GM12864 (cell line): ENCODE measurements at places on chromosomes 5 and 9.

DNA sequence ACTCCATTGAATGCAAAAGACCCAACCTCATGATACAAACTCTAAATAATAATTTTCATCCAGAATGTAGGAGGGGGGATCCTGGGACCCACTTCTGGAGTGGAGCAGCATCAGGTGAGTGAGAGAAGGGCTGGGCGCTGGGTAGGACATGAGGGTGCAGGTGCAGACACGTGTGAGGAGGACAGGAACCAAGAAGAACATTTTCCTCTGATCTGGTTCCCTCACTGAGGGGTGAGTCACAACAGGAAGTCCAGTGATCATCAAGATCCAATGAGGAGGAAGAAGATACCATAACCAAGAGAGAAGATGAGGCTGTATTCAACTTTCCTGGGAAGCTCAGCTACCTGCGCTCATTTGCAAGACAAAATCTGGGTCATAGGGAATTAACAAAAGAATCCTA lies 57.4 kb downstream of the SFXN1 start:
- DNase-seq: no peak

- DNase-seq: no peak
These were observed 213.0 kb downstream of the SMARCA2 start for GRCh38 chr9:2228132-2228531.

DNA sequence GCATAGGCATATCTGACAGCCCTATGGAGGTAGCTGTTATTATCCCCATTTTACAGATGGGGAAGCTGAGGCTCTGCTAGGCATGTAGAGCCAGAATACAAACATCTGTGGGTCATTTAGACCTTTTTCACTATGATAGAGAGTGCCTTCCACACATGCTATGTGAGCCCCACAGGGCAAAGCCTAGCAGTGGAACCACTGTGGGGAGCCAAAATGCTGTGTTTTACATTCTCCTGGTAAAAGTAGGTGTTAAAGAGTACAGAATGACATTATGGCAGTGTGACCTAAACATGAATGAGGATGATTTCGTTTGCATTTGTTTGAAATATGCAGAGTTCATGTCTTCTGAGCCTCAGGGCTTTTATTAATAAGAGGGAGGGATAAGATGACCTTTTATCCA lies 265.2 kb downstream of the MAST4 start:
- no peak for DNase-seq

DNA sequence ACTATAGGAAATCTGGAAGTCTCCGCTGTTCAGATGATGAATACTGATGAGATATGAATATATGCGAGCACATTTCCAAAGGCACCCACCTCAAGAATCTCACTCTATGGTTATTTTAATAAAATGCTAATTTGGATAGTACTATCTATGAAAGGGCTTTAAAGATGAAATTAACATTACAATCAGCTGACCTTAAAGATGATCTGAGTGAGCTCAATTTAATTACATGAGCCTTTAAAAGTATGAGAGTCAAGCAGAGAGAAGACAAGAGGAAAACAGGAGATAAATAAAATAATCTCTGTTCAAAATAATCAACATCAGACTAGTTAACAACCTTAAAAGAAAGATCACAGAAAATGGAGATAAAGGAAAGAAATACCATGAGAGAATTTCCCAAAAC lies 474.1 kb upstream of the TUSC1 start:
- no peak for DNase-seq

- DNase-seq: no peak
These were observed 69.5 kb upstream of the OSMR start for GRCh38 chr5:38776149-38776896.

DNA sequence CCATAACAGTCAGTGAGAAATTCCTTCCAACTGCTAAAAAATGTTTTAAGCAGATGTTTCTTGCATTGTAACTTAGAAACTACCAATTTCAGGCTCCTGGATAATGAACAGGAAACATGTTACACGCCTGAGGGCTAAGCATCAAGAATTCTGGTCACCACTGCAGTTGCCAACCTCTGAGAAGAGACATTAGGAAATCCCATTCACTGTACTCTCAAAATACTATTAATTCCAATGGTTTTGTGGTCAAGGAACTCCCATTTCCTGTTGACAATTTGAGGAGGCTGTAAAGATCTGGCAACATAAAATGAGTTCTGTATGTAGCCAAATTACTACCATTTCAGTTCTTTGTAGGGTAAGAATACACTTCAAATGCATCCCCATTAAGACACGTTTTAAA lies 456.0 kb upstream of the MEF2C start:
- DNase-seq: no peak

DNA sequence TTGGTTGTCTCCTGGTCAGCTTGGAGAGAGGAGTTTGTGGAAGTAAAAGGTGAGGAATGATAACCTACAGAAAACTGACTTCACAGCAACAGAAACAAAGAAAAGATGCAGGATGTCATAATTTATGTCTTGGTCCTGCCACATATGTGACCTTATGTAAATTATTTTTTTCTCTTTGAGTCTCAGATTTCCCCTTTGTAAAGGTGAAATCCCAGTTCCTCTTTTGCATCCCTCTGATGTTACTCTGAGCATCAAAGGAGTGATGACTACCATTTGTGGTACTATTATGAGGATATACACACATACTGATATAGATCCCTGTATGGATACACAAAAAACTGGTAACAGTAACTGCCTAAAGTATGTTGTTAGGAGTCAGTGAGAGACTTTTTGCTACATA lies 1.4 kb upstream of the THG1L start:
- peak; percentile 77 for DNase-seq

DNA sequence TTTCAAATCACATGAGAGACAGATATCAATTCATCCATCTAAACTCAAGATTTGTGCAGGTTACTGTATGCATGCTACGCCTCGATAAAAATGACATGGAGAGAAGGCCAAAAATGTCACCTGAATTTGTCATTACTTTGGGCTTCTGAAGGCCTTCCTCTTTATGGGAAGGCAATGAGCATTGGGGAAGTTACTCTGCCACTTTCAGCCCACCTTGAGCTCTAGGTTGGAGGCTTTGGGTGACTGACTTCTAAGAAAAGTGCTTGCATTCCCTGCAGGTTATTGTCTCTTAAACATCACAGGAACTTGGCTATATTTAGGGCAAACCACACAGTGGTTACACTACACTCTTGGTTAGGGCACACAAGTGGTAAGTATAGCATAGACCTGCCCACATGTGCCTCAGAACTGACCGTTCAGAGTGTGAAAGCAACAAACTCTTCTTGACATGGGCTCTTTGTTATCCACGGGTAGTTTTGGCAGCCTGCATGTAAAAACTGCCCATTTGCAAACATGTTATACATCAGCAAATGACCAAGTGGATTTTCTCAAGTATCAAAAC lies 169.5 kb downstream of the ZNF608 start:
- DNase-seq: peak; percentile 33

GRCh38 chr5:160044967-160045366 lies 36.0 kb downstream of the TTC1 start:
- no peak for DNase-seq
